ENCODE measurements at places on chromosomes 13 and 19.

DNA sequence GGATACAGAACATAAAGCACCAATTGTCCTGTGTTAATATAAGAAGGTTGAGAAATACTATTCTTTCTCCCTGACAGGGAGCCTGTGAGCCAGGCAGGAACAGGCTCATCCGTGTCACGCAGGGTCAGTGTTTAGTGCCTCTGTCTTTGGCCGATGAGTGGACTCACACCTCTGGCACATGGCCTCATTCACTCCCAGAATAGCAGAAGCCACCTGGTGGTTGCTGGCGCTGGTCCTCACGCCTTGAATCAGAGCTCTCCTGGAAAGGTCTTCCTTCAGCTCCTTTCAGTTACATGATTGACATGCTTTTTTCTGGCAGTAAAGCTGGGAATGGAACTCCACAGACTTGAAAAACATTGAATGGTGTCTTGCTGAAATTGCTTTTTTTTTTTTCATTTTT, 28.1 kb upstream of the SIAH3 start:
- no peak for DNase-seq

- no peak for DNase-seq
Measured at GRCh38 chr13:100710176-100710575, 35.6 kb upstream of the TMTC4 start.

GRCh38 chr19:15213715-15214381, 13.1 kb upstream of the NOTCH3 start:
- DNase-seq = no peak

DNA sequence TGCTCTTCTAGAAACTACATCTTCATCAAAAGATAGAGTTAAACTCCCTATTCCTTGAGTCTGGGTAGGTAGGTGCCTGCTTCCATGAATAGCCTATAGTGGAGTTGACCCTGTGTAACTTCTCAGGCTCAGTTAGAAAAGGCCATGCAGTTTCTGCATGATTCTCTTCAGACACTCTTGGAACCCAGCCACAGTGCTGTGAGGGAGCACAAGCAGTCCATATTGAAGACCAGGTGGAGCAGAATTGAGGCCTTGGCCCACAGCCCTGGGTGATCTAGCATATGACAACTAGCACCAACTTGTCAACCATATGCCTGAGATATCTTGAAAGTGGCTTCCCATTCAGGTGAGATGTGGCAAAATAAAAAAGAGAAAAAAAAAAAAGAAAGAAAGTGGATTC, 10.3 kb upstream of the PAN3 start:
- no peak for DNase-seq

DNA sequence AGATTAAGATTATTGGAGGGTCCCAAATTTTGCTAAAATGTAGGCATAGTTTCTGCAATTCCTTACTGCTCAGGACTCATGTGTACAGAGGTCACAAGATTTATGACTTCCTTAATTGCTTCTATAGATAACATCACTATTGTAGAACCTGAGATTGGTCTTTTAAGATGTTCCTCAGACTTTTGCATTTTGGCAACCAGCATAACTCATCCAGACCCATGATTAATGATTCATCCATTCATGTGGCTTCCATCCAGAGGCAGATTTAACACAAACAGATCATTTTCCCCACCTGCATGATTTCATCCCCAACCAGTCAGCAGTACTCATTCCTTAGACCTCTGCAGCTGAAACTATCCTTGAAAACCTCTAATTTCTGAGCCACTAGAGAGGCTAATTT, 34.5 kb upstream of the CEACAM8 start:
- DNase-seq = no peak

DNA sequence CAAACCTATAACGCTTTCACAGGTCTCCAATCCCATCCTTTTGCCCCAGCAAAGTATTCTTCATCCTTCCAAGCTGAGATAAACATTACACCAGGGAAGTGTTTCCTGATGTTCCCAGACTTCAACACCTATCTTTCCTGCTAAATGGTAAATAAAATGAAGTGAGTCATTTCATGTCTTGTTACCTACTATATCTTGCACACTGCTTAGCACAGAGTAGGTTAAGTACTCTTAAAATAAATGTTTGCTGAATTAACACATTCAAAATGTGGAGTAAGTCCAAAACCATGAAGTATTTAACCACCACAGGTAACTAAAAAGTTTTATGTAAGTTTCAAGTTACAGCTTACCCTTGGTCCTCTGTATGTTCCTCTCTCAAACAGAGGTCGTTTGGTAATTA, 3.4 kb downstream of the RBM26 start:
- no peak for DNase-seq

DNA sequence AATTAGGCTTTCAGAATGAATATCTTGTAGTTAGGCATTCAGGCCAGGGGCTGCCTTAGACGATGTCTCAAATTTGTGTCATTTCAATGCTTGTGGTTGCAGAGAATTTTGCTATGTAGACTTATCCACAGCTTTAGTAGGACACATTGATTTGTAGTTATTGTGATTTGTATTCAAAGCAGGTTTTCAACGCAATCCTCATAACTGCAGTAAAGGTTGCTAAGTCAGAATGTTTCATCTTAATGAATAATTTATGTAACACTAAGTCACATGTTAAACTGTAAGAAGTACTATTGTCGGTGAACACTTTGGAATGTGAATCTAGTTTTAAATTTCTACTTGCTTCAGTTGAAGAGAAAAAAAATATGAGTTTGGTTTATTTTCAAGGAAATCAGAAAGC, 1117.2 kb upstream of the SPRY2 start:
- no peak for DNase-seq

- no peak for DNase-seq
Measured at GRCh38 chr13:56755181-56755935, 385.4 kb upstream of the PRR20A start.

DNA sequence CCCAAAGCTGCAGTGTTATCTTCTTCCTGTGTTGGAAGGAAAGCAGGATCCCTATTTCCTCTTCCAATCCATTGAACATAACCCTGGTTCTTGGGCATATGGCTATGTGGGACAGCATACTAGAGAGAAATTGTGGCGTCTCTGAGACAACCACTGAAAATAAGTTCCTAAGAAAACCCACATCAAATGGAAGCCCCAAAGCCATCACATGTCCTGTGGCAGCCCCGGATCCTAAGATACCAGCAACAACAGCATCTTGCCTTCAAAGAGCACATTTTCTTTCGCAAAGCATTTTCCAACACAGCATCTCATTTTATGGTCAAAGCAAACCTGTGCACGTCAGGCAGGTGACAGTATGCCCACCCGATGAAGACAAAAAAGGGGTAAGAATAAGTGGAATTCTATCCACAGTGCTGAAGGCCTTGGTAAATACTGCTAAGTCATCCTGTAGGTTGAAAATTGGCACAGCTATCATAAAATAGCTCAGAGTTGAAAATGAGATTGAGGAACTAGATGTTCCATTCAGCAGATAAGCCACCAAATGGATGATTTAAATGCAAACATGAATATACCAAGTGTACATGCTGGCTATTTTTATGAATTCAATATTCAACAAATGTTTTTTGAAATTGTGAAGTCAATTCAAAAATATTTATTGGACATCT, 232.2 kb downstream of the DLEU7 start:
- no peak for DNase-seq

- DNase-seq = no peak
Measured at GRCh38 chr19:51123381-51123800, 1.3 kb upstream of the SIGLEC9 start.

- DNase-seq = no peak
Measured at GRCh38 chr13:69616396-69616795, 491.2 kb upstream of the ATXN8OS start.

DNA sequence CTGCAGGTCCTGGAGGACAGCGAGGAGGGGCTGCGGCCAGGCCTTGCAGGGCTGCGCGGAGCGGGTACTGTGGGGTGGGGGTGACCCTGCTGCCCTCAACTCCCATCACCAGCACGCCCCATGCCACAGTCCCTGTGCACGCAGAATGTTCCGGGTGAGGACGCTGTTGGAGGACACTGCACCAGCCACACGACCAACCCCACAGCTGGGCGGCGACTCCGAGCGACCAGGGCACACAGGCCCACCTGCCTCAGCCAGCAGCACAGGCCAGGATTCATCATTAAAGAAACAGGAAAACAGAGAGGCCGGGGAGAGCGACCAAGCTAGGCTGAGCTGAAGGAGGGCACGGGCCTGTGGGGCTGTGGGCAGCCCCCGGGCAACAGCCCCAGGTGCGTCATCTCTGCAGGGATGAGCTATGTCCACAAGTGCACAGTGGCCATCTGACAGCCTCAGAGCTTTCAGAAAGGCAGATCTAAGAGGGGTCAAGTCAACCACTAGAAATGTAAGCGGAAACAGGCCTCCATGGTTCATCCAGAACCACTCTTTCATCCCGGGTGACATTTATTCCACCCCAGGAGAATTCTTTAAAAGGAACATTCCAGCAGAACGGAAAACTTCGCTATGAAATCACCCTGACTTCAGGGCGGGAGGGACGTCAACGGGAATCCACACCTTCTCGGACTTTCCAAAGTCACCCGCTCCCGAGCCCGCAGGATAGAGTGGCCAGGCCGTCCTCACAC, 1.5 kb downstream of the GAS6 start:
- no peak for DNase-seq

- DNase-seq = no peak
Measured at GRCh38 chr13:30078059-30078458, 227.6 kb upstream of the UBL3 start.

- no peak for DNase-seq
Measured at GRCh38 chr13:97786510-97786909, 167.0 kb upstream of the IPO5 start.

GRCh38 chr19:46644720-46645119, 8.7 kb upstream of the GNG8 start:
- no peak for DNase-seq

- no peak for DNase-seq
Measured at GRCh38 chr19:42288387-42288786, 13.5 kb upstream of the PRR19 start.

- DNase-seq = no peak
Measured at GRCh38 chr13:109576331-109576813, 210.0 kb downstream of the IRS2 start.

DNA sequence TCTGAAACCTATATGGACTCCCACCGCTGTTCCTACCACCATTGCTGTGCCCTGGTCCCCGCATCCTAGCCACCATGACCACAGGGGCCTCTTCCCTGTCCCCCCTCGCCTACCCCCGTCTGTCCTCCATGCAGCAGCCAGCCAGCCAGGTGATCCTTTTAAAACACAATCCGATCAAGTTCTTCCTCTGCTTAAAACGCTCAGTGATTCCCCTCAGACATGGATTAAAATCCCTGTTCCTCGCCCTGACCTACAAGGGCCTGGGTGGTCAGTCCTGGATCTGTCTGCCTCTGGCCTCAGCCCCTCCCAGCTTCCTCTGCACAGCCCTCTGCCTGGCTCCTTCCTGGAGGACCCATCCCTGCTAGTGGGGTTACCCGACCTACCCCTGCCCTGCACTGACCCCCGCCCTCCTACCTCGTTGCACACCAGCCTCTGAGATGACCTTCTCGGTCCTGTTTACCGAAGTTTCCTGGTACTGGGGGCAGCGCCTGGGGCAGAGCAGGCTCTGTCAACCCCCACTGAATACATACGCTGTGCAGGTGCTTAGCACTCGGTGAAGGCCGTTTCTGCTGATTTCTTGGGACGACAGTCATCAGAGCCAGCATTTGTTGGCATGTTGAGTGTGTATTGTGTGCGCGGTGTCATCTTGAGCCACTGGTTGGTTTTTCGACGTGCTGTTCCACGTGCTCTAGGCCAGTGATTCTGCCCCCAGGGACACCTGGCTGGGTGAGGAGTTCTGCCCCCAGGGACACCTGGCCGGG, 14.7 kb upstream of the LENG8 start:
- DNase-seq = no peak

- DNase-seq = no peak
Measured at GRCh38 chr19:23440207-23440606, 44.9 kb upstream of the ZNF91 start.

DNA sequence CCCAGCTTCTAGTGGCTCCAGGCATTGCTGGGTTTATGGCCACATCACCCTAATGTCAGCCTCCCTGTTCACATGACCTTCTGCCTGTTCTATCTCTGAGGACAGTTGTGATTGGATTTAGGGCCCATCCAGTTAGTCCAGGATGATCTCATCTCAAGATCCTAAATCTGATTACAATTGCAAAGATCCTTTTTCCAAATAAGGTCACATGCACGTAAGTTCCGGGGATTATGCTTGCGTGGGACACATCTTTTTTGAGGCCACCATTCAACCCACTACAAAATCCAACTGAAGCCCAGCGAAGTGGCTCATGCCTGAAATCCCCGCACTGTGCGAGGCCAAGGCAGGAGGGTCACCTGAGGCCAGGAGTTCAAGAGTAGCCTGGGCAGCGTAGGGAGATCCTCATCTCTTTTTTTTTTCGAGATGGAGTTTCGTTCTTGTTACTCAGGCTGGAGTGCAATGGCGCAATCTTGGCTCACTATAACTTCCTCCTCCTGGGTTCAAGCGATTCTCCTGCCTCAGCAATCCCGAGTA, 12.3 kb downstream of the PLD3 start:
- DNase-seq = no peak

- no peak for DNase-seq
Measured at GRCh38 chr13:99363949-99364348, 56.8 kb upstream of the GPR183 start.

DNA sequence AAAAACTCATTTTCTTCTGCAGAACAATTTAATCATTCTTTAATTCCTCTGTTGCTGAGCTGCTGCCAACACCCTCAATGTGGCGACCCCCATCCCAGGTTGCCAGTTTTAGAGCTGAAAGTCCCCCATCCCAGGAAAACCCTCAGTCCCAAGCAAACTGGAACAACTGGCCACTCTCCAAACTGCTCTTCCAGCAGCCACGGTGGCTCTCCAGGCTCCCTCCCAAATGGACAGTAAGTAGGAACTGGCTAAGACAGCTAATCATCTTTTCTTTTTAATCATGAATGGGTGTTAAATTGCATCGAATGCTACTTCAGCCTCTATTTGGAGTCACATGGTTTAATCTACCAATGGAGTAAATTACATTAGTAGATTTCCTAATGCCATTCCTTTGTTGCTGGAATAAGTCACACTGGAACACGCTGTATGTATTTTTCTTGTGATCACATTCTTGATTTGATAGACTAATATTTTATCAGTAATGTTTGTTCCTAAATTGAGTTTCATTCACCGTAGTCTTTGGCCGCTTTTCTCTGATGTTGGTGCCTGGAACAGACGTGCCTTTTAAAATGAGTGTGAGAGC, 33.7 kb upstream of the VSTM2B start:
- DNase-seq = no peak

- DNase-seq = no peak
Measured at GRCh38 chr13:41060724-41061074, 610 bp upstream of the WBP4 start.

GRCh38 chr13:39259371-39260140, 221.3 kb downstream of the NHLRC3 start:
- no peak for DNase-seq

GRCh38 chr19:328025-328505, 16.5 kb downstream of the MIER2 start:
- DNase-seq = no peak

- no peak for DNase-seq
Measured at GRCh38 chr13:30704596-30704995, 30.7 kb upstream of the ALOX5AP start.

DNA sequence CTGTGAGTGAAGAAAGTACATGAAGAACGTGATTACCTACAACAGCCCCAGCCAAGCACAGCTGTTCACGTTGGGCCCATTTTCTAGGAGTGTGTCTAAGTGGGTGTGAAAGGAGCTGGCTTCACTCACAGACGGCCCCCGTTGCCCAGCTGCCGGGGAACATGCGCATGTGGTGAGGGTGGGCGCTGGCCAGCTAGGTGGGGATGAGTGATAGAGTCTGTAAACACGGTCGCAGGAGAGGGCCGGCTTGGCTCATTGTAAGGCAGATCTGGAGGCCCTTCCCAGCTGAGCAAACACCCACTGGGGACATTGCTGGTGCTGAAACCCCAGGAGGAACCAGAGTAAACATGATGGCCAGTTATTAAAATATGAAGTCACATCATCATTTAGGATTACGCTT, 160.5 kb downstream of the TEX29 start:
- no peak for DNase-seq

Data from cortex of kidney (tissue), 1 donor.